Retina (tissue), 1 donor: ENCODE measurements at places on chromosomes 16 and 17.

GRCh38 chr17:693791-694638, 20.6 kb downstream of the VPS53 start:
- DNase-seq = no peak

GRCh38 chr17:81470944-81471817, 41.4 kb downstream of the ACTG1 start:
- no peak for DNase-seq

DNA sequence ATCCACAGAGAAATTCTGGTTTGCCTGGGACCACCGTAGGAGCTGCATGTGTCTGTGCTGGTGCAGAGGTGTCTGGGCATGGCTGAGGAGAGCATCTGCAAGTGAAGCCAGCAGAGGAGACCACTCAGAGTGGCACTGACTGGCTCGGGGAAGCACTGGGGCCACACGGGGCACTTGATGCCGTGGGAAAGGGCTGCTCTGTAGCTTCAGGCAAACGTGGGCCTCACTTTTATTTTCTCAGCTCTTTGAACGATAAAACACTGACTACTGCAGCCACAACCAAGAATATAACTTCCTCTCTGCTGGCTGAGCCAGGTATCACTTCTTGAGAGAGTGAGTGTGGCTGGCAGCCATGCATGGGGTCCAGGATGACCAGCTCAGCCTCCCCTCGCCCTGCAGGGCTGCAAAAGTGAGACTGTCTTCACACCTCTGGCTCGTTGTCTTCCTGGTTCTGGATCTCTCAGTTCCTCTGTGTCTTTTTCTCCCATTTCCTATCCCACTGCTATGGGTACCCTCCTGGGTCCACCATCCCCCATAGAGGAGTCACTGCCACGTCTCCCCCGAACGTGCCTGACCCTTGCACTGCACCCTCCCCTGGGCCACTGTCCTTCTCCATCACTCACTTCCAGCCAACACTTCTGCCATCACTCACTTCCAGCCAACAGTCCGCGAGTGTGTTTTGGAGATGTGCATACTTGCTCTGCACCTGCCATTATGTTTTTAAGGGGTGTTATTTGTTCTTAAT, 201.4 kb upstream of the CHMP6 start:
- DNase-seq = peak; percentile 38

DNA sequence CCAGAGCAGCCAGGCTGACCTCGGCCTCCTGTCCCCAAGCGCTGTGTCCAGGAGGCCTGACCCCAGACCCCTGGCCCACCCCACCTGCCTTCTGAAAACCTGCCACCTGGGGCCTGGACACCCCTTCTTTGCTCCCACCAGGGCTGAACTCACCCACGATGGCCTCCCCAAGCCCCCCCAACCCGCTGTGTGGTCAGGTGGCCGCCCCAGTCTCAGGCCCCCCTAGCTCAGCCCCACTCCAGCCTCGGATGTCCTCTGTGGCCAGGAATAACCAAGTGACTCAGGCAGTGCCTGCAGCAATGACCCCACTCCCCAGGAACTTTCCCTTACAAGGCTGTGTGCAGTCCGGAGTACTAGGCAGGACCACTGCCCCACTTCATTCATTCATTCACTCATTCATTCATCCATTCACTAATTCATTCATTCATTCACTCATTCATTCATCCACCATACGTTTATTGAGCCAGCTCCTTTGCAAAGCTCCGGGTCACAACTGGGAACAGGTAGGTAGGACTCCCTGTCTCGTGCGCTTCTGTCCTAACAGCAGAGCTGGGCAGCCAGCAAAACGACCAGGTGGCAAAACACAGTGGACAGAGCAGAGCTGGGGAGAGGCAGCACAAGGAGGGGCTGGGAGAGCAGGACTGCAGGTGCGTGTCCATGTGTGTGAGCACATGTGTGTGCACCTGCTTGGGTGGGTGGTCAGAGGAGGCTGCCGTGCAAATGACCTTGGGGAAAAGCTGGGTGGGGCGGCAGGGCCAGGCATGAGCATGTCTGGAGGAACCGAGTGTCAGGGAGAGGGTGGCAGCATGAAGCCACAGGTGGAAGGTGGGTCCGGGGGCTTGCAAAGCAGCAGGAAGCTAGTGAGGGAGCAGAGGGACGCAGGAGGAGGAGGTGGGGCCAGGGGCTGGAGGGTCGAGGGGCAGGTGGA, 75.8 kb upstream of the CBX4 start:
- no peak for DNase-seq

DNA sequence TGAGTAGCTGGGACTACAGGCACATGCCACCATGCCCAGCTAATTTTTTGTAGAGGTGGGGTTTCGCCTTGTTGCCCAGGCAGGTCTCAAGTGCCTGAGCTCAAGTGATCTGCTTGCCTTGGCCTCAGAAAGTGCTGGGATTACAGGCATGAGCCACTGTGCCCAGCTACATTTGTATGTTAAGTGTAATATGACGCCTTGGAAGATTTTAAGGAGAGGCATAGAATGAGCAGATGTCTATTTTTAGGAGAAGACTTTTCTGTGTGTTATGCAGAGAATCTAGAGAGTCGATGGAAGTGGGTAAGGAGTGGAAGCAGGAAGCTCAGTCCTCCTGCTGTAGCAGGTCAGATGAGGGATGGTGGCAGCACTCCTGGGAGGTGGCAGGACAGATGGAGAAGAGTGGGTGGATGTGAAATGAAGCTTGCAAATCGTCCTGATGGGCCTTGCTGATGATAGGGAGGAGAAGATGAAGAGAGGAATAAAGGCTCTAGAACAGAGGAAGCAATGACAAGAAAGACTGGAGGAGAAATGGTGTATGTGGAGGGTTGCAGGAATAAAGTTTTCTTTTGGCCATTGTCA, 125.3 kb downstream of the SHISA6 start:
- no peak for DNase-seq

- DNase-seq = no peak
These were observed 31.1 kb upstream of the TNRC6A start for GRCh38 chr16:24698308-24698707.

DNA sequence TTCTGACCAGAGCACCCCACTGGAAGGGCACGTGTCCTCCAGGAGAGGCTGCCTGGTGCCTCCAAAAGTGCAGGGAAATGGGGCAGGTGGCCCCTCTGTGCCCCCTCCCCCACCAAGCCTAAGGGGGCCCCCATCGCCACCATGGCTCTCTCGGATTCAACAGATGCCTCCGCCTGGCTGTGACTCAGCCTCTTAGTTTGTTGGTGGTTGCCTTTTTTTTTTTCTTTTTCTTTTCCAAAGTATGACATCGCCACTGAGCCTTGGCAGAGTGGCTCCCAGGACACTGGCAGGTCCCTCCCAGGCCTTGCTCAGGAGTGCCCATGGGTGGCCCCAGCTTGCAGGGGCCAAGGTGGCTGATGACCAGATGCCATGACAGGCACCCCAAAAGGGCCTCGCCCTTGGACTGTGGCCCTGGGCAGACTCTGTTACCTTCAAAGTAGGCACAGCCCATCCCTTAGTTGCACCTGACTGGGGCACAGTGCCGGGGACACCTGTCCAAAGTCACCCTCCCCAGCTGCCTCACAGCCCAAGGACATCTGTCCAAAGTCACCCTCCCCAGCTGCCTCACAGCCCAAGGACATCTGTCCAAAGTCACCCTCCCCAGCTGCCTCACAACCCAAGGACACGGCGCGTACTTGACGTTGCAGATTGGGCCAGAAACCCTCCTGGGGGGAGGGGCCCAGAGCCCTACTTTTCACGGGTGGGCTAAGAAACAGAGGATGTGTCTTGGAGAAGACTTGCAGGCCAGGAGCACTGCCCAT, 29.6 kb downstream of the NPTX1 start:
- no peak for DNase-seq

GRCh38 chr17:28747051-28747691, 3.4 kb downstream of the TRAF4 start:
- DNase-seq = no peak

GRCh38 chr17:61942085-61942484, 14.3 kb upstream of the INTS2 start:
- no peak for DNase-seq

DNA sequence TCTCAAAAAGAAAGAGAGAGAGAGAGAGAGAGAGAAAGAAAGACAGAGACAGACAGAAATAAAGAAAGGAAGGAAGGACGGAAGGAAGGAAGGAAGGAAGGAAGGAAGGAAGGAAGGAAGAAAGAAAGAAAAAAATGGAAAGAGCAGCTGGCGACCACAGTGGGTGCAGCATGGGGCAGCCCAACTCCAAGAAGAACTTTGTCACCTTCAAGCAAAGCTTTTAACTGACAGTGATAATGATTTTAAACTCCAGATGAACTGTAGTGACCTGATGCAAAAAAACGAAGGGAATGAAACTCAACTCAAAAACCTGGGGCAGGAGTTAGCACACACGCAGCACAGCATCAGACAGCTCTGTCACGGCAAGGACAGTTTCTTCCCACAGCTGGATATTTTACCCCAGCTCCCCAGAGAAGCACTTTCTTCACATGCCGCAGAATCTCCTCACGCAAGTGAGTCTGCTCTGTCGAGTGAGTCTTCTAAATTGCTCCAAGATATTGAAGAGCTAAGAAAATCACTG, 5.0 kb upstream of the ARHGAP17 start:
- DNase-seq = no peak

DNA sequence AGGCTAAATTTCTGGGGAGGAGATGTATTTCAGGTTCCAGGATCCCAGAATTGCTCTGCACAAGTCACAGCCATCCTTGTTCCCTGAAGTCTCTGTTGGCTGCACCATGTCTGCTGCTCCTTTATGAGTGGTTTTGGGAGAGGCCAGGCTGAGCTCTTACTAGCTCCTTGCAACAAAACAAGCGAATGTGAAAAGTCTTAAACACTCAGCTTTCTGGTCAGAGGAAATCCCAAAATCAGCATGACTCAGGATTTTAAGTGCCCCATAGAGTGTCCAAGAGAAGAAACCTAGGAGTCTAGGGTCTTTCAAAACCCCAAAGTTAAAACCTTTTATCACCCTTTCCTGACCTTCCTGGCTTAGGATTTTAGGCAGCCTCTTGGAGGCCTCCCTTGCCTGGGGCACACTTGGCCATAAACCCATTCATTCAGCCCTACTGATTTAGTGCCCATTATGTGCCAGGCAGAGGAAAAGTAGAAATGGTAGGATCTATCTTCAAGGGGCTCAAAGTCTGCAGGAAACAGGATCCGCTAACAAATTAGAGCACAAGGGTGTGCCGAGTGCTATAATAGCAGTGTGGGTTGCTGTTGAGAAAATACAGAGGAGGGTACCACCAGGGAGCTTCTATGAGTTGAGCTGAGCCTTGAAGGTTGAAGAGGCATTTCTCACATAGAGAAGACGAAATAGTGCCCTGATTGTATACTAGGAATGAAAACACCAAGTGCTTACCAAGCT, 36.9 kb downstream of the SOST start:
- DNase-seq = no peak

- DNase-seq = no peak
These were observed 1.7 kb downstream of the PER1 start for GRCh38 chr17:8150194-8151119.

GRCh38 chr16:68367030-68367429, 56.2 kb downstream of the PRMT7 start:
- peak; percentile 75 for DNase-seq

DNA sequence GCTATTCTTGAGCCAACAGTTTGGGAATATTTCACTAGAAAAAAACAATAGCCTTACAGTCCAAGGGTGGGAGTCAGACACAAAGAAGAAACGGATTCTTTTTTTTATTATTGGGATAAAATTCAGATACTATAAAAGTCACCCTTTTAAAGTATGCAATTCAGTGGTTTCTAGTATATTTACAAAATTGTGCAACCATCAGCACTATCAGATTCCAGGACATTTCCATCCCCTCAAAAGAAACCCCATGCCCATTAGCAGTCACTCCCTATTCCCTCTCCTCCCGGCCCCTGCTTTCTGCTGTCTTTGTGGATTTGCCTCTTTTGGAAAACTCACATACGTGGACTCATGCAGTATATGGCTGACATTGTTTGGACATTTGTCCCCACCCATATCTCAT, 134.4 kb downstream of the C16orf95 start:
- no peak for DNase-seq

DNA sequence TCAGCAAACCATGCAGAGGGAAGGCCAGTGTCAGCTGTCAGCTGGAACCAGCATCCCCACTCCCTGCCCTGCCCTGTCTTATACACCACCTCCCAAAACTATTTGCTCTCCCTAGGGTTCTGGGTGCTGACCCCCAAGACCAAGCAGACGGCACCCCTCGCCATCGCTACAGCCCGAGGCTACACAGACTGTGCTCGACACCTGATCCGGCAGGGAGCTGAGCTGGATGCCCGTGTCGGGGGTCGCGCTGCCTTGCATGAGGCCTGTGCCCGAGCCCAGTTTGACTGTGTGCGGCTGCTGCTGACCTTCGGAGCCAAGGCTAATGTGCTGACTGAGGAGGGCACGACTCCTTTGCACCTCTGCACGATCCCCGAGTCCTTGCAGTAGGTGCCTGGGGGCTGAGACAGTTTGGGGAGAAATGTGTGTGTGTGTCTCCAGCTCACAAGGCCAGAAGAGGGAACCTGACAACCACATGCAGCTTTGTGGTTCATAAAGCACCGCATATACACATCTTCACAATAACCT, 1.5 kb downstream of the ASB16 start:
- DNase-seq = no peak

DNA sequence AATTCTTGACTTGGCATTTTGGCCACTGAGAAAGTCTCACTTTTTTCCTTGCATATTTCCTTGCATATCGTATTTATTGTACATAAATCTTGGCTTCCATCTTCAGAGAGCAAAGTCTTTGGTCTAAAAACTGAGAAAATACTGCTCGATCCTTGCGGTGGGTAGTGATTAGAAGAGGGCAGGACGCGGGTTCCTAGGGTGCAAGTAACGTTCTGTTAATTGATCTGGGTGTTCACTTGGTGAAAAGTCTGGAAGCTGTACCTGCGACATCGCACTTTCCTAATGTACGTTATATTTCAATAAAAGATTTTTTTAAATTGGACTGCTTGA, 758 bp upstream of the UBALD2 start:
- no peak for DNase-seq

- DNase-seq = no peak
These were observed 19.5 kb upstream of the CPHXL start for GRCh38 chr16:75745823-75746222.

DNA sequence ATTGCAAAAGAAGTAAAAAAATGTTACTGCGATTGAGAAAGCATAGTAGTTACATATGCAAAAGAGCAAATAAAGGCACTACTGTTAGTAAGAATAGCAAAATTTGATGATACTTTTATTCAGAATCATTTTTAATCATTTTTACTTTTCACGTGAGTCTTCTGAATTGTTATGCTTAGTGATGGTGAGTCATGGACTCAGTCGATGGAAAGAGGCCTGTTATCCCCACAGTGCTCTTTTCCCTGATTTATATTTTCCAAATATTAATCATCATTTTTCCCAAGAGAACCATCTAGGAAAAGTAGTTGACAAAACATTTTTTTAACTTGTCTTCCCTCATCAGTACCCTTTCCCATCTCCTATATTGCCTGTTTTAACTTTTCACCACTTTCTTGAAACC, 181.1 kb downstream of the CHD9 start:
- DNase-seq = no peak

GRCh38 chr16:82044585-82044911, 9.5 kb downstream of the HSD17B2 start:
- DNase-seq = no peak

- no peak for DNase-seq
These were observed 146.7 kb downstream of the RAB11FIP4 start for GRCh38 chr17:31538080-31538762.

GRCh38 chr17:77124192-77124889, 16.4 kb upstream of the SEC14L1 start:
- no peak for DNase-seq
